ENCODE measurements at places on chromosomes 16 and 17. TPM values are rescaled to one million over a fixed set of nuclear protein-coding genes. Genes with fewer than 3 reads are reported as not detected.

DNA sequence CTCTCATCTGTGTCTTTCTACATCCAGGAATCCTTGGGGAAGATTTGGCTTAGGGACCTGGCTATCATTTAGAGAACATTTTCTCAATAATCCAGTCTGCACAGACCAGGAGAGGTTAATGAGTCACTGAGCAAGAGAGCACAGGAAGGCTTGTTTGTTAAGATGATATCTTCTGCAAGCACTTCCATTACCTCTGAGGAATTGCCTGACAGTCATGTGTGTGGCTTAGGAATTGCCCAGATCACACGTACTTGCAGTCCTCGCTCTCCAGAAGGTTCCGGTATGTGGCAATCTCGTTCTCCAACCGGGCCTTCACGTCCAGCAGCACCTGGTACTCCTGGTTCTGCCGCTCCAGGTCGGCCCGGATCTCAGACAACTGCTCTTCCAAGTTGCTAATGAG is 3.3 kb downstream of the KRT37 start:
- peak; percentile 77 for DNase-seq

Gene TPSD1
- total RNA-seq = not detected

DNA sequence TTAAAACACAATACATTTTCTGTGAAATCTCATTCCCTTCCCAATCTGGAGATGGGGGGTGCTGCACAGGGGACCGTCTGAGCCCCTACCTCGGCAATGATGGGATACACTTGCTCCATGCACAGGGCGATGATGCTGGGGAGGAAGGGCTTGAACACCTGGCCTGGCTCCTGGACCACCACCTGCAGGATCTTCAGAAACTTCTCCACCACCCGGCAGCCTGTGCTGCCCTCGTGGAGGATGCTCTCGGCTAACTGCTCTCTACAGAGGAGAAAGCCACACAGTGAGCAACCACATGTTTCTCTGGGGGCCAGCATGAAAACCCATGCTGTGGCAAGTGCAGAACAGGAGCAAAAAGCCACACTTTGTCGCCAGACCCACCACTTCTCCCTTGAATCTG is 42.4 kb upstream of the GSG1L start:
- DNase-seq = no peak

Gene LRRC37A
- total RNA-seq = 0.56 TPM

- DNase-seq = peak; percentile 71
Observed at GRCh38 chr17:48510761-48511604, 19.8 kb downstream of the HOXB1 start.

Gene CSH1
- total RNA-seq = not detected

DNA sequence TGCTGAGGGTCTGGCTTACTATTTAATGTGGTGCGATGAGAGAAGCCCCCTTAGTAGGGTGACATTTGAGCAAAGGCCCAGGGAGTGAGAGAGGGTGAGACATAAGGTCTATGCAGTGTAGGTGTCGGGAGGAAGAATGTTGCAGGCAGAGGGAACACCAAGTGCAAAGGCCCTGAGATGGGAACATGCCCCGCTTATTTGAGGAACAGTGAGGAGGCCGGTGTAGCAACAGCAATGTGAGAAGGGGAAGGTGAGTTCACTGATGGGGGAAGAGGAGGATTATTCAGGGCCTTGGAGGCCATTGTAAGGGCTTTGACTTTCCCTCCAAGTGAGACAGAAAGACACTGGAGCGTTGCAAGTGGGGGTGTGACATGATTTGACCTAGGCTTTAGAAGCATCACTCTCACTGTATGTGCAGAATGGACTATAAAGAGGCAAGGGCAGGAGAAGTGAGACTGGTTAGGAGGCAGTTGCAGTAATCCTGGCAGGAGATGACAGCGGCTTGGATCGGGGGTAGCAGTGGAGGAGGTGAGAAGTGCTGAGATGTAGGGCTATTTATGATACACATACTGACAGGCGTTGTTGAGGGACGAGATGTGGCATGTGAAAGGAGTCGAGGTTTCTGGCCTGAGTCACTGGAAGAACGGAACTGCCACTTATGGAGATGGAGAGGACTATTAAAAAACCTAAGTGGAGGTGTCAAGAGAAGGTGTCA is 145.3 kb downstream of the SPECC1 start:
- no peak for DNase-seq

GRCh38 chr16:49414671-49415070 is 41.1 kb downstream of the C16orf78 start:
- DNase-seq = no peak

All from IMR-90 (cell line).